ENCODE measurements at places on chromosomes 7 and 10. TPM values are rescaled to one million over a fixed set of nuclear protein-coding genes. Genes with fewer than 3 reads are reported as not detected.

The ERV3-1 gene
- total RNA-seq: 11.9 TPM

The ADAM22 gene
- total RNA-seq: 1.1 TPM

The MYOF gene
- total RNA-seq: 1.4 TPM

DNA sequence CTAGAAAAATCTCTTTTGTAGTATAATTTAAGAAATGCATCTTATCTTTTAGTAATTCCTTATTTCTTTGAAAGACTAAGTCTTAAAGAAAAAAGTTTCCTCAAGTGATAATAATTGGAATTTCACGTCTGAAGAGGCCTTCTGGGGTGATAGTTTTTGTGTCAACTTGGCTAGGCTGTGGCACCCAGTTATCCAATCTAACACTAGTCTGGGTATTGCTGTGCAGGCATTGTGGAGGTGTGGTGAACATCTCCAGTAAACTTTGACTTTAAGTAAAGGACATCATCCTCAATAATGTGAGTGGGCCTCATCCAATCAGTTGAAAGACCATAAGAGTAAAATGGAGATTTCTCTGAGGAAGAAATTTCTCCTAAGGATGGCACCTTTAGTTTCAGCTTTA lies 2.3 kb upstream of the TUBAL3 start:
- no peak overlapping the region for H3K27ac ChIP-seq
- H3K4me1 ChIP-seq: peaks cover under 1% of the 10 kb centered on the region
- DNase-seq: no peak
- H3K4me3 ChIP-seq: no peak overlapping the region
- H3K27me3 ChIP-seq: peaks cover 32% of the 10 kb centered on the region

The SAP25 gene
- 34.6 TPM for total RNA-seq

- H3K4me3 ChIP-seq: no peak overlapping the region
- H3K4me1 ChIP-seq: no peaks in the 10 kb centered on the region
- no peaks in the 10 kb centered on the region for H3K36me3 ChIP-seq
- H3K27ac ChIP-seq: no peak overlapping the region
- no peak for DNase-seq
These were observed 1017.0 kb upstream of the KCND2 start for GRCh38 chr7:119256001-119256400.

GRCh38 chr7:29239638-29240037 lies 45.1 kb downstream of the CHN2 start:
- H3K4me1 ChIP-seq: peaks cover 19% of the 10 kb centered on the region
- no peak overlapping the region for H3K27ac ChIP-seq
- DNase-seq: peak; percentile 15
- H3K36me3 ChIP-seq: no peaks in the 10 kb centered on the region
- no peak overlapping the region for H3K4me3 ChIP-seq
- H3K27me3 ChIP-seq: peaks cover 15% of the 10 kb centered on the region

GRCh38 chr10:81838950-81839349 lies 36.0 kb upstream of the NRG3 start:
- no peaks in the 10 kb centered on the region for H3K4me1 ChIP-seq
- no peak overlapping the region for H3K27ac ChIP-seq
- H3K27me3 ChIP-seq: peaks cover 1% of the 10 kb centered on the region
- no peak overlapping the region for H3K4me3 ChIP-seq
- no peaks in the 10 kb centered on the region for H3K36me3 ChIP-seq
- DNase-seq: no peak

The FAM241B gene
- total RNA-seq: 4.2 TPM

- H3K27me3 ChIP-seq: no peaks in the 10 kb centered on the region
- DNase-seq: no peak
- H3K4me1 ChIP-seq: peaks cover 12% of the 10 kb centered on the region
- H3K27ac ChIP-seq: no peak overlapping the region
These were observed 61.5 kb downstream of the GNA12 start for GRCh38 chr7:2782565-2782964.

The C10orf71 gene
- not detected for total RNA-seq

GRCh38 chr7:48067475-48067874 lies 21.6 kb upstream of the UPP1 start:
- H3K4me3 ChIP-seq: no peak overlapping the region
- peaks cover 7% of the 10 kb centered on the region for H3K36me3 ChIP-seq
- H3K27me3 ChIP-seq: peaks cover 8% of the 10 kb centered on the region
- no peak for DNase-seq

GRCh38 chr7:150382844-150383225 lies 3.7 kb downstream of the ZNF775 start:
- H3K4me1 ChIP-seq: peaks cover 28% of the 10 kb centered on the region
- no peaks in the 10 kb centered on the region for H3K36me3 ChIP-seq
- DNase-seq: no peak
- no peaks in the 10 kb centered on the region for H3K27me3 ChIP-seq
- H3K4me3 ChIP-seq: no peak overlapping the region

- H3K27ac ChIP-seq: no peak overlapping the region
- H3K4me1 ChIP-seq: no peaks in the 10 kb centered on the region
- H3K4me3 ChIP-seq: no peak overlapping the region
- no peaks in the 10 kb centered on the region for H3K36me3 ChIP-seq
- no peak for DNase-seq
- peaks cover 3% of the 10 kb centered on the region for H3K27me3 ChIP-seq
These were observed 13.2 kb upstream of the PTER start for GRCh38 chr10:16423599-16423998.

The NPFFR1 gene
- total RNA-seq: not detected

GRCh38 chr10:22854935-22855421 lies 72.9 kb upstream of the ARMC3 start:
- no peak for DNase-seq
- H3K36me3 ChIP-seq: no peaks in the 10 kb centered on the region
- no peaks in the 10 kb centered on the region for H3K27me3 ChIP-seq
- no peaks in the 10 kb centered on the region for H3K4me1 ChIP-seq
- no peak overlapping the region for H3K27ac ChIP-seq

The C10orf67 gene
- total RNA-seq: 0.15 TPM

- H3K4me3 ChIP-seq: no peak overlapping the region
- H3K4me1 ChIP-seq: peaks cover 47% of the 10 kb centered on the region
- DNase-seq: no peak
- peaks cover 3% of the 10 kb centered on the region for H3K27me3 ChIP-seq
These were observed 7.3 kb downstream of the ASB13 start for GRCh38 chr10:5658871-5659618.

The GARIN1A gene
- 0.48 TPM for total RNA-seq

DNA sequence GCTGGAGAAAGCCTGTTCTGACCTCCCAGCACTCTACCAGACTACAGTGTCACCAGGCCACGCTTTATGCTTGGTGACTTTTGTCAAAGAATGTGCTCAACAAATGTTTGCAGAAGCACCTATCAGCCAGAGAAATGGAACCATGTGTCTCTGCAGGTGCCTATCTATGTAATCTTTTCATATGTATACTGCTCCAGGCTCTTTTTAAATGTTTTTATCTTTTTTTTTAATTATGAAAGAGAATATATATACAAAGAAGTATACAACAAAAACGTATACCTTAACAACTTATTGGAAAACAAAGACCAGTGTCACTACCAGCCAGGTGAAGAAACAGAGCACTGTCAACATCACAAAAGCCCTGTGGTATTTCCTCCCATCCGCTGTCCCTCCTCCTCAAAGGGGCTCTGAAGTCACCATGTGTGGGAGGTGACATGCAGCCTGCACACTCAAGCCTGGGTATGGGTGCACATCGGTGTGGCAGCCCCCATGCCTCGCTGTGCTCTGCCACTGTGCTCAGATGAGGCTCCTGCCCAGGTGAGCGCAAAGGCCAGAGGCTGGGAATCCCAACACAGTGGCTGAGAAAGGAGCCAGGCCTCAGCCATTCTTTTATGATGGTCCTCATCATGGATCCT lies 120.6 kb downstream of the CLEC2L start:
- no peaks in the 10 kb centered on the region for H3K27me3 ChIP-seq
- H3K4me3 ChIP-seq: no peak overlapping the region
- peak; percentile 26 for DNase-seq
- H3K4me1 ChIP-seq: peaks cover 70% of the 10 kb centered on the region
- H3K36me3 ChIP-seq: peaks cover 4% of the 10 kb centered on the region
- H3K27ac ChIP-seq: peak overlapping the region; percentile 76

- H3K27me3 ChIP-seq: no peaks in the 10 kb centered on the region
- no peak overlapping the region for H3K4me3 ChIP-seq
- H3K4me1 ChIP-seq: no peaks in the 10 kb centered on the region
- DNase-seq: no peak
- no peaks in the 10 kb centered on the region for H3K36me3 ChIP-seq
These were observed 254.6 kb downstream of the ANKRD30A start for GRCh38 chr10:37379991-37380390.

DNA sequence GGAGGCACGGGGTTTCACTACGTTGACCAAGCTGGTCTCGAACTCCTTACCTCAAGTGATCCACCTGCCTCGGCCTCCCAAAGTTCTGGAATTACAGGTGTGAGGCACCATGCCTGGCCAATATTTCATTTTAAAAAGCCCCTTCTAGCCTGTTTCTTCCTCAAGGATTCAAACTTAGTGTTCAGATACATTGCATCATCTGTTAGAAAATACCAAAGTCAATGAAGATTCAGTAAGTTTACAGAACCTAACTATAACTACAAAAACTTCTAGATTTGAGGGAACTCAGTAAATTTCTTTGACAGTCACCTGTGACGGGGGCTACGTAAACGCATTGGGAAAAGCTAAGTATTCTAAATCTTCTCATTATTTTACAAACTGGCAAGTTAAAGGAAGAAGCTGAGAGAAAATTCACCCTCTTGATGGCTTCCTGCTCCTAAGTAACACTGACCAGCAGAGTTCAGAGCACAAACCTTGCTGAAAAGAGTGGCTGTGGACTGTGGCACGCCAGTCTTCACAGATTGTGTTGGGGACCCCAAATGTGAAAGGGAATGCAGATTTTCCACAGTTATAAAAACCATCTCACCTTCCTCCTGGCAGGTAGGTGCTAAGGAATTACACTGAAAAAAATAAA lies 162.2 kb downstream of the PKD1L1 start:
- no peak for DNase-seq
- no peak overlapping the region for H3K4me3 ChIP-seq
- H3K27ac ChIP-seq: no peak overlapping the region
- H3K36me3 ChIP-seq: no peaks in the 10 kb centered on the region

DNA sequence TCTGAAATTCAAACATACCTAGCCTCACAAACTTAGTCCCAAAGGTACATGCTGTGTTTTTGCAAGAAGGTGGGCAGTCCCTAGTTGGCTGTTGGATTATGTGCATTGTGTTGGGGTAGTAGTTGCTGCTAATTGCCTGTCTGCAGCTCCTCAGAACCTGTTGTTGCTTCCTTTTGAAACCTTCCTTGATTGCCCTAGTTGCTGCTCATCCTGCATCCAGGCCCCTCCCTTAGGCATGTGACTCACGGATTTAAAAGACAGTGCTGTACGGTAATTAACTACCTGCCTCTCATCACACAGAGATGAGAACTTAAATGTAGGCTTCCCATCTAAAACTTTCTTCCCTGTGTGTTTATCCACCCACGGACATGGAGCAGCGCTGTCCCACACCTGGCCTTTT lies 67.7 kb downstream of the BMPR1A start:
- H3K4me3 ChIP-seq: no peak overlapping the region
- H3K4me1 ChIP-seq: no peaks in the 10 kb centered on the region
- DNase-seq: no peak
- H3K27ac ChIP-seq: no peak overlapping the region
- H3K27me3 ChIP-seq: peaks cover 2% of the 10 kb centered on the region
- no peaks in the 10 kb centered on the region for H3K36me3 ChIP-seq

The SLC29A4 gene
- 0.50 TPM for total RNA-seq

The SLC13A1 gene
- total RNA-seq: not detected

- peaks cover 5% of the 10 kb centered on the region for H3K4me1 ChIP-seq
- no peak overlapping the region for H3K4me3 ChIP-seq
- no peaks in the 10 kb centered on the region for H3K27me3 ChIP-seq
- no peak overlapping the region for H3K27ac ChIP-seq
- peaks cover 25% of the 10 kb centered on the region for H3K36me3 ChIP-seq
These were observed 58.7 kb downstream of the CYP51A1 start for GRCh38 chr7:92075455-92076158.

DNA sequence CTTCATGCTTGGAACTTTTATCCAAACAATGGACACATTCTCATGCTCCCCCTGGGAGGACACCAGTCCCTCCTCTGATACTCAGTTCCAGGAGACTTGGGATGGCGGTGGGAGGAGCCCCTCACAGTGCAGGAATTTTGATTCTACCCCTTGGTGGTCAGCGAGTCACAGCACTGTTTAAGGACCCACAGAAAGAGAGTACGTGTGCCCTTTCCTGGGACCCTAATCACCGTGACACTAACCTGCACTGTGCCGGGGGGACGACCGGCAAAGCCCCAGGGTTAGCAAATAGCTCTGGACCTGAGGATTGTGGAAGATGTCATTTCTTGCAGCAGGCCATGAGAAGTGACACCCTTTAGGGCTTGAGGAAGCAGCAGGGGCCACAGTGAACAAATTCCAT lies 10.4 kb downstream of the AFAP1L2 start:
- H3K4me3 ChIP-seq: no peak overlapping the region
- no peak for DNase-seq

DNA sequence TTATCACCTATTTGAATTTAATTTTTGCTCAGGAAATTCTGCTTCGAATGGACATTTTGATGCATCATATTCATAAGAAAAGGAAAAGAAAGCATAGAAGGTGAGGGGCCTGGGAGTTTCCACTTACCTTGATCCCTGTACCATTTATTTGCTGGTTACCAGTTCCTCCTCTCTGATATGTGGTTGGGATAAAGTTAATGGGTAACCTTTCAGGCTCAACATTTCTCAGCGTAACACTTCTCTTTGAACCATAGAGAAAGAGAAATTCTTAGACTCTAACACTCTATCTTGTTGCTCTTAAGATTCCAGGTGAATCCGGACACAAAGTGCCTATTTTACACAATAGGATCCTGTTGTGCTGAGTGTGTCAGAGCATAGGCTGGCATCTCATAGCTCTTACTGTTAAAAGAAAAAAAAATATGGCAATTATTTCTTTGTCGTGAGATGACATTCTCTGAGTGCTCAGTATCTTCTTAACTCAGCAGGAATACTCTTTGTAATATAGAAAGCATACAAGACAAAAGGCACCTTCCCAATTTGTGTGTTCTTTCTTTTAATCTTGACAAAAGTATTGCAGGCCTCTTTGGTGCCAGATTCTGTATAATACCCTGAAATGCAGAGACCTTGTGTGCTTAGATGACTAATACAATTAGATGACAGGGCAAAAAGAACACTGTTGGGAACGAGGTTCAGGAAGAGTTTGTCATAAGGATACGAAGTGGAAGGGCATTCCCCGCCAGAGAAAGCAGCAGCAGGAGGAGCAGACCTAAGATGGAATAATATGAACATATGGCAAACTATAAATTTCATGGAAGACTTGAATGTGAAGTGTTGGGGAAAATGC lies 689.6 kb downstream of the NRG3 start:
- H3K36me3 ChIP-seq: no peaks in the 10 kb centered on the region
- DNase-seq: no peak
- H3K4me1 ChIP-seq: no peaks in the 10 kb centered on the region
- H3K4me3 ChIP-seq: no peak overlapping the region
- H3K27ac ChIP-seq: no peak overlapping the region

DNA sequence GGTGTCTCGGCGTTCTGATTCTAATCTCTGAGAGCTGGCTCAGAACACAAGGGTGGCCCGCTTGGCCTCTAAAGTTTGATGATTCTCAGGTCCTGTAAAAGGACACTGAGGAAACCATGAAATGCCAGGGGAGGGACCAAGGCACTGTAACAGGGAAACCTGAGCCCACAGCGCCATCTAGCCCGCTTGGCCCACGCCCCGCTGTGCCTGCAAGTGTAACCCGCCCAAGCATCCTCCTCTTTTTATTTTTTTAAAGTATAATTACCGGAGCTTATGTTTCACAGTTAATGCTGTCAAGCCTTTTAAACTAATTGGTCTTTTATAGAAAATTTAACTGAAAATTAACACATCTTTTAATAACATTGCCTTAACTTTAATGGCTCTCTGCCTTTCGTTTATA lies 734.7 kb downstream of the KCNMA1 start:
- H3K36me3 ChIP-seq: no peaks in the 10 kb centered on the region
- peaks cover 2% of the 10 kb centered on the region for H3K27me3 ChIP-seq
- H3K4me1 ChIP-seq: no peaks in the 10 kb centered on the region
- no peak overlapping the region for H3K27ac ChIP-seq
- DNase-seq: no peak
- H3K4me3 ChIP-seq: no peak overlapping the region

Data from activated CD4-positive, alpha-beta T cell treated with anti-CD3 and anti-CD28 coated beads, Interleukin-2, amount 10 ng/mL, durations not matched to agents 7 days and 5 days (primary cell).